ENCODE measurements at places on chromosomes 11 and 22.

GRCh38 chr11:108914211-108914610 lies 249.3 kb downstream of the DDX10 start:
- no peak for DNase-seq

DNA sequence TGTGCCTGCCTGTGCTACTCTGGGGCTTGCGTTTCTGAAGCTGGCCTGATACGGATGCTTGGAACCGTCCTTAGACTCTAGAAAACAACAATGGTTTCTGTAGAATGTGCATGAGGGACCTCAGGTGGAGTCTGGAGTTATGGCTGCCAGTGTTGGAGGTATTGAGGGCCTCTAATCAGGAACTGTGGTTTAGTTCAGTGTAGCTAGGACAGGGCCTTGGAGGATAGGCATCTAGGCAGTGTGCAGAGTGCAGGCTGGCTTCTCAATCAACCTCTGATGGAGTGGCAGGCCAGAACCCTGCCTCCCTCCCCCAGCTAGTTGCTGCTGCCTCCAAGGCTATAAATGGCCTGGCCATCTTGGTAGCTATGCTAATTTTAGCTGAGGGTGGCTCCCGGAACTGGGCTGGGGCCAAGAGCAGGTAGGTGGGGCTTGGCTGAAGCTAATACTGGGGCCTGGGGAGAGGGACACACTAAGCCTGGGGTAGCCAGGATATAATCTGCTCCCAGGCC lies 4.0 kb downstream of the STIM1 start:
- DNase-seq, result no peak

DNA sequence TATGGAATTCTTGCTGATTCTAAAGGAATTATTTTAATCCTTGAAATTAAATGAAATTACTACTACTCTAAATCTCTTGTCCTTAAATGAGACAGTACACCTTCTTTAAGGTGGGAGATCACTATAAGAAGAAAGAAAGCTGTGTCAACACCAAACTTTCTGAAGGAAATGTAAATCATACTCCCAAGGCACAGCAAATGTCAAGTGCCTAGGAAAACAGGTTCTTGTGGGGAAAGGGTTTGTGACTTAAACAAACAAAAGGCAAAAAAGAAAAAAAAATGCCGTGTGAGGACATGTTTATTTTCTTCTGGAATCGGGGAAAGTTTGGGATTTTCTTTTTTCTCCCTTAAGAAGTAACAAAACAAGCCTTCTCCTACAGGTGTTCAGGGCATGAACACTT lies 745.1 kb downstream of the DLG2 start:
- DNase-seq, result no peak

DNA sequence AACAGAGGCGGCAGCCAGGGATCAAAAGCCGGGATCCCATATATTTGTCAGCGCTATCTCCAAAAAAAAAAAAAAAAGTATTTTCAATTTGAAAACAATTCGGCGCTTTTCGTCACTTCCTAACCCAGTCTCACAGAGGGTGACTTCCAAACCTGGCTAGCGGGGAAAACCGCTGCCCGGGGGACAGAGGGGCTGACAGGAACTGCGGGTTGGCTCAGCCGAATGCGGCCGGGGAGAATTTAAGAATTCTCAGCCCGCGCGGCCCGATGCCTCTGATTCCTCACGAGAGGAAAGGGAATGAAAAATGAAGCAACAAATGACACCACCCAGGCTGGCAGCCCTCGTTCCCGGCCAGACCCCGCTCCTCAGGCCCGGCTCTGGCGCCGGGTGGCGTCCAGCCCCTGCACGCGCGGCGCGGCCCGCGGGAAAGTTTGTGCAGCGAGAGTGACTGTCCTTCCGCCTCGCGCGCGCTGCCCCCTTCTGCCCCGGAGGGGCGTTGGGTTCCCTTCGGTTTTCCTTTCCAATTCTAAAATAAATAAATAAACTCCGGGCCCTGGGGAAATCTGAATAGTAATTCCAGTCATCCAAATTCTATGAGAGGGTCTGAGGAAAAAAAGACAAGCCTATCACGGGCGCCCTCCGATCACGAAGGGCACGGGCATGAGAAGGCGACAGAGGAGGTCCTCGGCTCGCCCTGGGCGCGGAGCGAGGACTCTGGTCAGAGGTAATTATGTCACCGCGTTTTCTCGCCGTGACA lies 4.8 kb upstream of the PAX6 start:
- DNase-seq, result no peak

- DNase-seq, result peak; percentile 95
Measured at GRCh38 chr11:86672007-86672621, at the start of gene ME3. TSS of gene ME3 (minus strand) at chr11:86672616.

DNA sequence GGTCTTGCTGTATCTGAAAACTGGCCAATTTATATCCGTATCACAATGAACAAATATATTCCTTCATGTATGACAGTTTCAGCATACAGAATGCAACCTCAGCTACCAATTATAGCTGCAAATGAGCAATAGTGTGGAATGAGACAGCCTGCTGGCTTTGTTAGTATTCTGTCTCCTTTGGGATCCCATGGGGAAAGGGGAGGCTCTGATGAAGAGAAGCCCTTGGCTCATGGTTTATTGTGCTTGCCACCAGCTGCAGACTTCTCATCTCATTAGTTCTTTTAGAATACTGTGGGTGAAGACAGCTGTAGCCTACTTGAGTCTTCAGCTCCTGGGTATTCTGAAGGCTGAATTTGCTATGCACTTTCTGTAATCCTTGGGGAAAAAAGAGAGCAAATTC lies 42.4 kb downstream of the PITPNB start:
- no peak for DNase-seq

DNA sequence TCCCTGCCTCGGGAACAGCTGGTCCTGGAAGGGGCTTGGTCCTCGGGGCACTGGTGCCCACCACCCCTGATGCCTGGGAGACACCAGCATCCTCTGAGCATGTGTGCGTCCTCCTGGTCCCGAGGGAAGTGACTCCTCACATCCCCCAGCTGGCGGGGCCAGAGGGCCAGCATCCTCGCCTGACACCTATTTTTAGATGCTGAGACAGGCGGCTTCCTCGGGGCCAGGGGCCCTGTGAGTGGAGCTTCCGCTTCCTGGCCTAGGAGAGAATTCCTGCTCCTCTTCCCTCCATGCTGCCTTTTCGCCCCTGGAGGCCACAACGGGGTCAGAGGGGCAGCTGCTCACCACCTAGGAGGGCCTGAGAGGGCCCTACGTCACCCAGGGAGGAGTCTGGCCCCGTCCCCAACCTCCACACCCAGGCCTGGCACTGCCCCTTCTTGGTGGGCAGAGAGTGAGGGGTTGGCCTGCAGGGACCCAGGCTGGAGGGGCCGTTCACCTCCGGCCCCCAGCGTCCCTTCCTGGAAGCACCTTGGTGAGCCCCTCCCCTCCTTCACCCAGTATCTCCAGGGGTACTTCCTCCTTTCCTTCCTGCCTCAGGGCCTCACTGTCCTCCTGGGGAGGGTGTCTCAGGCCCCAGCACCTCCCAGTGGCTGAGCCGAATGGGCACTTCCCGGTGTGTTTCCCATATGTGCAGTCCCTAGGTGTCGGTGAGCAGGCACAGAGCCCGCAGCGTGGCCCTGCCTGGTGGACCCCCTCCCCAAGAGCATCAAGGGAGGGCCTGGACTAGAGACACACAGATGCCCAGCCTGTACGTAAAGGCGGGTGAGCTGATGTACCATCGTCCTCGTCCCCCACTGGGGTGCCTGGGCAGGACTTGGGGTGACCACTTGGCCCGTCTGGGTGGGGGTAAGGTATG lies 6.1 kb downstream of the CD81 start:
- peak; percentile 2 for DNase-seq

DNA sequence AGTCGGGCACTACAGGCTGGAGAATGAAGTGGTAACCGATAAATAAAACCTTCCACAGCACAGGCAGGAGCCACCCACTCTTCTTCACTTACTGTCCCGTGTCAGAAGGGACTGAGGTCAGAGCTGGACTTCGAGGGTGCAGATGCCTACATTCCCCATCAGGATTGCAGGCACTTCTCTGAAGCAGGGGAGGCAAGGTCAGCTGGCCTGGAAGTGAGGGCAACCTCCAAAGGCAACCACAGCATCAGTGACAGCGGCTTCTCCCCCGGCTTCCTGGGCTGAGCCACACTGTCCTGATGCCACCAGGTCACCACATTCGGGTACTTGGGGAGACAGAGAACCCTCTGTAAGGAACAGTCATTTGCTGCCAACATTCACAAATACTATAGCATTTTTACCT lies 22.7 kb downstream of the TCIRG1 start:
- DNase-seq, result no peak

GRCh38 chr22:42074132-42074811 lies at the start of gene PHETA2:
TSS of gene PHETA2 (plus strand) at chr22:42074248. CDS start at chr22:42077294, 3,046 bp downstream.
- peak; percentile 54 for DNase-seq

- no peak for DNase-seq
Measured at GRCh38 chr22:35524966-35525686, 15.5 kb upstream of the RASD2 start.

- no peak for DNase-seq
Measured at GRCh38 chr11:133202816-133203215, 329.5 kb downstream of the OPCML start.

DNA sequence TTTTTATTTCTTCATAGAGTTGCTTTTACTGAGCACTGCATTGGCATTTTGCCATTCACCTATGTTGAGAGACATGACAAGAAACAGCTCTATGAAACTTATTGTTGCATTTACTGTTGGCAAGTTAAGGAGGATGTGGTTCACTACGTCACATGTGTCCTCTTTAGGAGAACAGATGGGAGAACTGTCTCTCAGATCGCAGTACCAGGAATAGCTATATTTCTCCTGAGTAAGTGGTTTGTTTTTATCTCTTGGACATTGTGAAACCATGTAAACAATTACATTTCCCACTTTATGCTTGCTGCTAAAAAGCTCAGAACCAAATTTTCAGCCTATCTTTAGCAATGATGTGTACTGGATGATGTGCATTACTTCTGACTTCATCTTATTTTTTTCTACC lies 34.8 kb upstream of the PSMA1 start:
- DNase-seq, result peak; percentile 59

GRCh38 chr22:41057076-41057475 lies 35.3 kb upstream of the EP300 start:
- DNase-seq, result no peak
